ENCODE measurements at places on chromosomes 7 and 10.

GRCh38 chr7:11517853-11518252, 314.1 kb downstream of the THSD7A start:
- no peak for DNase-seq

DNA sequence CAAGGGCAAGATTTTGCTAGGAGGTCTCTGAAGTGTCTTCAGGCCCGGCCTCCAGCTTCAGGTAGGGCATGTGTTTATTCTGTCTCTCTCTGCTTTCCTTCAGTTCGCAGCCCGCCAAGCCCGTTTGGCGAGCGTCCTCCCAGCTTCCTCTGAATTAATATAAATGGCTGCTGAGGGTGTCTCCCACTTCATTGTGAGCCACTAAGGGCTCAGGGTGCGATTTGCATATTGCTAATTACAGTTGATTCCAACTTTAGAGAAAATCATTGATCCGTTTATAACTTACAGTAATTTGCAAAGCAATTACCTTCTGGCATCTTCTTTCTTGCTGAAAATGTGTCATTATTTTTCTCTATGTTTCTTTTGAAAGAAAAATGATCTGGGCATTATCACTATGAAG, 128.3 kb upstream of the SORCS3 start:
- no peak for DNase-seq

- no peak for DNase-seq
These were observed 5.3 kb downstream of the PHKG1 start for GRCh38 chr7:56087445-56087844.

DNA sequence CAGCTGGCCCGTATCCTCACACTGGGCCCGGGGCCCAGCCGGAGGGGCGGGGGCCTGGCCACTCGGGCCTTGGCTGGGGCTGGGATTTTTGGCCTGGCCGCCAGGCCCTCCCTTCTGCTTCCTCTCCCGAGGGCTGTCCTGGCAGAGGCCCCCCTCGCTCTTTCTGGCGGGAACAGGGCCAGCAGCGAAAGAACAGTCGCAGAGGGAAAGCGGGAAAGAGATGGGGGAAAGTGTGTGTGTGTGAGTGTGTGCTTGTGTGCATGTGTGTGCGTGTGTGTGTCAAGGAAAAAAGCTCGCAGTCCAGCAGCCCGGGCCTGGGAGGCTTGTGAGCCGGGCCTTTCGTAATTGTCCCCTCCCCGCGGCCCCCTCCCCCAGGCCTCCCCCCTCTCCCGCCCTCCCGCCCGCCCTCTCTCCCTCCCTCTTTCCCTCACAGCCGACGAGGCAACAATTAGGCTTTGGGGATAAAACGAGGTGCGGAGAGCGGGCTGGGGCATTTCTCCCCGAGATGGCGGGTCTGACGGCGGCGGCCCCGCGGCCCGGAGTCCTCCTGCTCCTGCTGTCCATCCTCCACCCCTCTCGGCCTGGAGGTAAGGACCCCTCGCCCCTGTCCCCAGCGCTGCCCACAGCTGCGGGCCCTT, at the start of gene ELN:
Gene ELN (plus strand): TSS at position 491 of the 638 bp plus-strand sequence. CDS start 15 bp downstream, at position 506.
- no peak for DNase-seq

DNA sequence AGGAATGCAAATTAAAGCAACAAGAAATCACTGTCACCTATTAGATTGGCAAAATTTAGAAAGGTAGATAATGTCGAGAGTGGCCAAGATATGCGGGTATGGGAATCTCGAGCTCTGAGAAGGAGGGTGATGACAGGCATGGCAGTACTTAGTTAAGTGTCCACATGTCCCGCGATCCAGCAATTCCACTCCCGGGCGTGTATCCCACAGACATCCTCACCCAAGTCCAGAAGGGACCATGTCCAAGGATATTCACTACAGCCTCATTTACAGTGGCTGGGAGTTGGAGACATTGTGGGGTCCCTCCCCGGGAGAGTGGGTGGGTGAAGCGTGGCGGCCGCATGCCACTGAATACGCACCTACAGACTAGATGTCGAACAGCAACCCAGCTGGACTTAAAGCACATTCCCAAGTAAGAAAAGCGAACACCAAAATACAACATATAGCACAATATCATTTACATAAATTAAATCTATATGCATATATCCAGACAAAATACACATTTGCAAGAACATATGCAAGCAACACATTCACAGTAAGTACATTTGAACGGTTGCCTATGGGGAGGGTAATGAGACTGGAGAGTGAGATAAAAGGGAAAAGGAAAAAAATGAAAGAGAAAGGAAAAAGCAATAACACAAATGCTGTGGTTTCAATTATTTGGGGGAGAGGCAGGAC, 9.9 kb downstream of the KCNH2 start:
- DNase-seq, result no peak

DNA sequence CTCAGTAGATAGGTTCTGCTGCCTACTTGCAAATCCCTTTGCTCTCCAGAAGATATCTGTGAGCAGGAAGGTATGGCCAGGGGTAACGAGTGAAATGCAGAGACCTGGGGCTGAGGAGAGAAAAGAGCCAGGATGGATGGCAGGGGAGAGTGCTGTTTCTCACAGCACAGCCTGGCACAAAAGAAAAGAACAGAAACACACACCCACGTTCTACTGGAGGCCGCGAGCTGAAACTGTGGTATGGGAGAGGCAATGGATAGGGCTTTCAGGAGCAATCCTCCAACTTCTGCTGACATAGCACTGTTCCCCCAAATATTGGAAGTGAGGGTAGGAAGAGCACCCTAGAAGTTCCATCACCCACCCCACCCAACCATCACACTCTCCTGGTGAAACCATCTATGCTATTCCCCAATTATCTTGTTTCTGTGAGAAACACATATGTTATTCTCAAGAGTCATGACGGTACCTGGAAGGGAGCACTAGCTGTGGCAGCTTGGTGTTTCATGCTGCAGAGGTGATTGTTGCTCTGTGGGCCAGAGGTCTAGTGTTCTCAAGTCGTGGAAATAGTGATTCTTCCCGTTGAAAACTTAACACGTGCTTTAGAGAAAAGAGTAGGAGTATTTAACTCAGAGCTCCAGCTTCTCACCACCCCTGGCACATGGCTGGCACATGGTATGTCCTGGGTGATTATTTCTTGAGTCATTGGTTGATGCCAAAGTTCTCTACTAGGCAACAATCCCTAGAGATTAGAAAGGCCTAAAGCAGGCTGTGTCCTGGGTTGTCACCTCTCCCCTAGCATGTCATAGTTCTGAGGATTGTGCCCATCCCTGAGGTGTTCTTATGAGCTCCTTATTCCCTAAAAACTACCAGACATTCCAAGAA, 198.3 kb downstream of the PLXNA4 start:
- DNase-seq, result no peak

DNA sequence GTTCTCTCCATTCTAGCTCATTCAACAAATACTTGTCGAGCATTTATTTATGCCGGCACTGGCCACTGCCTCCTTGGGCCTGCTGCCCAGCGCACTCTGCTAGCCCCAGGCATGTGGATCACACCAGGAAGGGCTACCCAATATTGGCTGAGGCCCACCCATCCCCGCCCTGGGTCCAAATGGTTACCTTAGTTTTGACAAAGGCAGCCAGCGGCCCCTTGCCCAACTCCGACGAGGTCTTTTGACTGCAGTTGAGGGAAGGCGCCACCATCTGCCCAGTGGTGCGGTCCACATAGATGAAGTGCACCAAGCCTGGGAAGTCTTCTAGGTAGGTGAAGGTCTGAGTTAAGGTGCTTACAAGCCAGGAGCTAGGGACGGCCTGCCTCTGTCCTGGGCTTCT, 7.2 kb upstream of the PYROXD2 start:
- no peak for DNase-seq

GRCh38 chr7:151699928-151700319, 177.0 kb downstream of the PRKAG2 start:
- DNase-seq, result no peak

- no peak for DNase-seq
These were observed 119.9 kb downstream of the TFEC start for GRCh38 chr7:115910541-115911164.

DNA sequence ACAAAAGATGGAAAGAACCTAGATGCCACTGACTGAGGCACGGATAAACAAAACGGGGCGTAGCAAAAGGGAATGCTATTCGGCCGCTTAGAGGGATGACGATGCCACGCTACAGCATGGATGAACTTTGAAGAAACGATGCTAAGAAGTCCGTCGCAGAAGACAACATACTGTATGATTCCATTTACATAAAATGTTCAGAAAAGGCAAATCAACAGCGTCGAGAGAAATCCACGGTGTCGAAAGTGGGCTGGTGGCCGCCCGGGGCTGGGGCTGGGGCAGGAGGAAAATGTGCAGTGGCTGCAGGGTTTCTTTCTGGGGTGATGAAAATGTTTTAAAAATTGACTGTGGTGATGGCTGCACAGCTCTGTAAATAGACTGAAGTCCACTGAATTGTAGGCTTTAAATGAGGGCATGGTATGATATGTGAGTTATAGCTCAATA, 24.1 kb downstream of the GNA12 start:
- DNase-seq, result no peak

DNA sequence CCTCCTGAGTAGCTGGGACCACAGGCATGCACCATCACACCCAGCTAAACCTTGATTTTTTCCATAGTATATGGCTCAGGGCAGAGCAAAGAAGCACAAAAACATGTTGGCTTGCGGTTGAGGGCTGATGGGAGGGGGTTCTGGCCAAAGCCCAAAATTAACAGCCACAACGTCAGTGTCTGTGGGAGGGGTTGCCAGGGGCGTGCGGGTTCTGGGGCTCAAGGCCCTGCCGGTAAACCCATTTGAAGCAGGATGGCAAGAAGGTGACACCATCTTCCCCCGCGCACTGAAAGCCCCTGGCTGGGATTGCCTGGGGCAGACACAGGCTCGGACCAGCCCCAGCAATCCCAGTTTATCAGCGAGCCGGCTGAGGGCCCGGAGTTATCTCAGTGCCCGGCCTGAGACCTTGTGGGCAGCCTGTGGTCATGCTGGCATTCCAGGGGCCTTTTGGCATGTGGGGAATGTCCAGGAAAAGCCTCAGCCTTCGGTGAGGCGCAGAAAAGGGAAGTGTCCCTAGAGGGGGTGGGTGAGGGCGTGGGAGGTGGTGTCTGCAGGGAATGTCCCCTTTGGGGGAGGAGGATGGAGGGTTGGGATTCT, 167.7 kb upstream of the TNRC18 start:
- DNase-seq, result no peak

- DNase-seq, result no peak
These were observed 127.7 kb downstream of the CCSER2 start for GRCh38 chr10:84456126-84456525.

GRCh38 chr7:48144291-48144768, 26.9 kb upstream of the ABCA13 start:
- no peak for DNase-seq

DNA sequence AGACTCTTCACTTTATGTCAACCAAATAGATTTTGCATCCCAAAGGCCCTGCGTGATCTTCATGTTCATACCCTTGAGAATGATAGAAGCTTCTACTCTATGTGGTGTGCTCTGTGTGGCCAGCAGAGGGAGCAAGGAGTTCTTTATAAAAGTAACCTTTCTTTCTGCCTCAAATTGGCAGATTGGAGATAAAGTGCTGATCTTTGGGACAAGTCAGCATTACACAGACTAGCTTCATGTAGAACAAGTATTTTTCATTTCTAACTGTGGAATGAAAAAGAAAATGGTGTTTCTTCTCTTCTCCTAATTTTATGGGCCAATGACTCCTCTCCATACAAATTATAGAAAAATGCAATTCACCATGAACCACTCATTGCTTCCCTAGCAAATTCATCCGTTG, 1214.1 kb downstream of the SORCS1 start:
- no peak for DNase-seq

DNA sequence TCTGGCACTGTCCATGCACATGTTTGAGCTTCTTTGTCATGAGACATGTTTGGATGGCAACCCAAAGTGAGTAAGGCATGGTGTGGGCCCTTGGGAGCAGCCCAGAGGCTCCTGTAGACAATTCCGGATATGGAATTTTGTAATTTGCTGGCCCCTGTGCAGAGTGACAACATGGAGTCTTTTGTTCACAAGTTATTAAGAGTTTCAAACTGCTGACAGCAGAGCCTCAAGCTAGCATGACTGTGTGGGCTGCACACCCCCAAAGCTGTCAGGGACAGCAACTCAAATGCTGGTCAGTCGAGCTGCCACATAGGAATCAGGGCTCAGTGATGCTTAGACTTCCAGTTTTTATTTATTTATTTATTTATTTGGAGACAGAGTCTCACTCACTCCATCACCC, 7.0 kb upstream of the MYL7 start:
- no peak for DNase-seq

- no peak for DNase-seq
These were observed 8.2 kb downstream of the KCNIP2 start for GRCh38 chr10:101835362-101835761.

- DNase-seq, result no peak
These were observed 85.2 kb upstream of the CDC14C start for GRCh38 chr7:48839108-48839507.

DNA sequence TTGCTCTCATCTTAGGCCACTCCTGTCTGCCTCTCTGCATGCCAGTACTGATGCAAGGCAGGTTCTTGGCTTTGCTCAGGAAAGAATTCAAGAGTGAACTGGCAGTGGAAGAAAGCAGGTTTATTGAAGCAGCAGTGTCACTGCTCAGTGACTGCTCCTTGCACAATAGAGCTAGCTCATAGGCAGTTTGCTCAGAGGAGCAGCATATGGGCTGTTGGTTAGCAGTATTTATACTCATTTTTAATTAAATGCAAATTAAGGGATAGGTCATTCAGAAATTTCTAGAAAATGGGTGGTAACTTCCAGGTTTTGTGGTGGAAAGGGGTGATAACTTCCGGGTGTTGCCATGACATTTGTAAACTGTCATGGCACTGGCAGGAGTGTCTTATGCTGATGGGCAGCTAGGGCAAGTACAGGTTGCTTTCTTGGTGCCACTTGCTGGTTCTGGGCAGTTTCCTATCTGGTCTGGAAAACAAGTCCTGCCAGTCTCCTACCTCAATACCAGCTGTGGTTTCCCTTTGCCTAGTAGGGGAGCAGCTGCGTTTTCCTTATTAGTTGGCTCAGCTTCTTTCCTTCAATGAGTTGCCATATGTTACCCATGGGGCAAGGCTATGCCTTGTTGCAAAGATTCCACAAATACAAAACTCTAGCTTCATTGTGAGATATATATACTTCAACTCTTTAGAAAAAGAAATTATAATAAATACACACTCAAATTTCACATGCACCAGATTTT, 64.8 kb upstream of the CALD1 start:
- DNase-seq, result no peak

DNA sequence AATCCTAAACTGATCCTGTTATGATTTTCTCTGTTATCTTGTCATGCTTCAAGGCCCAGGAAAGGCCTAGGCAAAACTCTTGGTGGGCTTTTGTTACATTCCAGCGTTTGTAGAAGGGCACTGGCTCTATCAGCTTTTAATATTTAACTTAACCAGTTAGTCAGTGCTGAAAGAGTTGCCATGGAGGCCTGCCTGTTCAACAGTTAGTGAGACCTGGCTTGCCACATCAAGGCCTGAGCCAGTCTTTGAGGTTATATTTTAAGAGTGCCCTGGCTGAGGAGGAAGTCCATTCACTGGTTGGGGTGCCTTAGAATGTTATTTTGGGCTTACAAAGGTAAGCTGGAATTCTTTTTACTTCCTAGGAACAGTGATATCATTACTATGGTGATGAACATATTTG, 144.1 kb upstream of the NRG3 start:
- no peak for DNase-seq

Data from stimulated activated CD4-positive, alpha-beta T cell treated with anti-CD3 and anti-CD28 coated beads, Interleukin-12 subunit alpha, Interleukin-12 subunit beta, amount 100 ng/mL, for 24 hours (primary cell).